ENCODE measurements at places on chromosomes 7 and 10.

- no peak for DNase-seq
- H3K4me1 ChIP-seq = peaks cover 92% of the 10 kb centered on the region
- peak overlapping the region; percentile 64 for H3K4me3 ChIP-seq
Measured at GRCh38 chr10:124704428-124705380, 39.5 kb downstream of the FAM53B start.

- no peaks in the 10 kb centered on the region for H3K4me1 ChIP-seq
- DNase-seq = no peak
- peaks cover 36% of the 10 kb centered on the region for H3K27me3 ChIP-seq
- no peaks in the 10 kb centered on the region for H3K36me3 ChIP-seq
- H3K27ac ChIP-seq = no peak overlapping the region
Measured at GRCh38 chr10:77631241-77631640, 6.4 kb downstream of the KCNMA1 start.

DNA sequence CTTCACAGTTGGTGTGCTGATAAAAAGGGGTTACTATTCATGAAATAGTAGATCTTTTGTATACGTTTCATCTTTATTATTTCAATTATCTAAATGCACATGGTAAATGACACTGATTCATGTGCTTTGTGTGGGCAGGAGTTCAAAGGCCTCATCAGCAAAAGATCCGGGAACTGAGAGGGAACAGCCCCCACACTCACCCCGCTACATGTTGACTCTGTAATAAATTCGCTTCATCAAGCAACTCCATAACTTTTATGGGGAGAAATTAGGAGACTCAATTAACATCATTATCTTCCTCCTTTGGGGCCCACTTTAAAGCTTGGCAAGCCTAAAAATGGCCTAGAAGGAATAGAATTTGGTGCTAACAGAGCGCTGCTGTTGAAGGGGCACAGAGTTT lies 250.7 kb upstream of the BMPER start:
- H3K4me1 ChIP-seq = peaks cover 3% of the 10 kb centered on the region
- DNase-seq = no peak
- H3K27me3 ChIP-seq = no peaks in the 10 kb centered on the region
- H3K4me3 ChIP-seq = no peak overlapping the region
- no peak overlapping the region for H3K27ac ChIP-seq

GRCh38 chr7:95922191-95922590 lies 149.8 kb downstream of the DYNC1I1 start:
- no peaks in the 10 kb centered on the region for H3K4me1 ChIP-seq
- no peak for DNase-seq
- no peak overlapping the region for H3K27ac ChIP-seq
- no peaks in the 10 kb centered on the region for H3K36me3 ChIP-seq
- no peaks in the 10 kb centered on the region for H3K27me3 ChIP-seq

- peaks cover 18% of the 10 kb centered on the region for H3K4me1 ChIP-seq
- no peaks in the 10 kb centered on the region for H3K36me3 ChIP-seq
- H3K27ac ChIP-seq = no peak overlapping the region
- H3K4me3 ChIP-seq = no peak overlapping the region
- no peak for DNase-seq
Measured at GRCh38 chr7:117020591-117020973, 67.3 kb downstream of the ST7 start.

All from effector memory CD8-positive, alpha-beta T cell (primary cell).